ENCODE measurements at places on chromosomes 6 and 20.

DNA sequence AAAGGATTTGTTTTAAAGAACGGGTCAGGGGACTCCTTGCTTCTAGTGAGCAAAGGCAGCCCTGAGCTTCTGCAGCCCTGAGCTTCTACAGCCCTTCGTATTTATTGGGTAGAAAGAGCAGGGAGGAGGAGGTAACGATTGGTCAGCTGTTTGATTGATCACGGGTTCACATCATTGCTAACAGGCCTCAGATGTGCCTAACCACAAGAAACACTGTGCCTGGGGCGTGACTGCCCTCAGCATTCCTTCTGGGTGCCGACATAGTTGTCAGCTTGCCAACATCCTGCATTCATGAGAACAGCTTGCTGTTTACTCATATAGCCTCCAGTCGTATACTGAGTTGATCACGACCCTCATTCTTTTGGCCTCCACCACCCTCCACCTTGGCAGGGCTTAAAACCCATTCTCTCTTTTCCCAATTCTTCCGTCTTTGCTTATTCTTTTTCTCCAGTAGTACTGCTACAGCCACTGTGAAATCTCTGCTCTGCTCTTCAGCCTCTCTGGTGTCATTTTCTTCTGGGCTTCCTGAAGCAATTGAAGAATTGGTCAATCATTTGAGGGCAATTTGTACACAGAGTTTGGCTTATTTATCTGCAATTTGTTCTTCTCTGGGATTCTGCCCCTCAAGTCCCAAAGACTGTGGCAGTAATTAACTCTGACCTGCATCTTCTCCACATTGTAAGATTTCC is 25.4 kb upstream of the NOP56 start:
- peak; percentile 61 for DNase-seq

DNA sequence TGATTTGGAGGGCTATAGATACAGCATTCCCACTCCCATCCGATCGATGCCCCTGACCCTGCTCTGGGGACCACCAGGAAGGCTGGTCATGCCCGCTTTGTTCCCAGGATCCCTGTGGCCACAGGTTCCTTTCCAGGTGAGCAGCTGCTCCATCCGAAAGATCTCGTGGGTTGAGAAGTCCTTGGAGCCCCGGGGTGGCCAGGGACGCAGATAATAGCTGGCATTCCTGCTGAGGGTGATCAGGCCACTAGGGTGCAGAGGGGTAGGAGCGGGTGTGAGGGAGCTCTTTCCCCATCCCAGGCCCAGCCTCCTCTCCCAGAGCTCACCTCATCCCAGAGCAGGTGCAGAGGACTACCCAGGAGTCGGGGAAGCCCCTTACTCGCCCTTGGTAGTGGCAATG is 7.4 kb downstream of the ADAM33 start:
- no peak for DNase-seq

DNA sequence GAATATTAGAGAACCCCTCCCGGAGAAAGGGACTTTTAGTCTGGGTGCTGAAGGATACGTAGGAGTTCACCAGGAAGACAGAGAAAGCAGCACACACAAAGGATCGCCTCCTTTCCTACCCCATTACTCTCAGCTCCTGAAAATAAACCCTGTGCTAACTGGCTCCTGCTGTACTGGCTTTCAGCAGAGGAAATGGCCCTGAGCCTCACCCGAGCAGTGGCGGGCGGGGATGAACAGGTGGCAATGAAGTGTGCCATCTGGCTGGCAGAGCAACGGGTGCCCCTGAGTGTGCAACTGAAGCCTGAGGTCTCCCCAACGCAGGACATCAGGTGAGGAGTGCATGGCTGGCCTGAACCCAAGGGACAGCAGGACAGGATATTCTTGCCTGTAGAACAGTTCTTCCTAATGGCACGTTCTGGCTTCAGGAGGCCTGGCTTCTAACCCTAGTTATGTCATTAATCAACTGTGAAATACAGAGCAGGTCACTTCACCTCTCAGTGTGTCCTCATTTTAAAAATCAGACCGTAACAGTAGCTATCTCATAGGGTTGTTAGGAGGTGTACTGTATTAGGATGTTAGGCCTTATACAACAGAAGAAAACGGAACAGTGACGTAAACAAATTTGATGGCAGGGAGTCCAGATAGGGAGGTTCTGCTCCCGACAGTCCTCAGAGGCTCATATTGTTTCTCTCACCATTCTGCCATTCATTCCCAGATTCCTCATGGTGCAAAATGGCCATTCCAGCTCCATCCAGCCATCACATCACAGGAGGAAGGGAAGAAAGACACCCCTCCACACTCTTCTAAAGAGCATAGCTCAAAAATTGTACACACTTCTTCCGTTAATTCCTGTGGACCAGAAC is 1.8 kb downstream of the RBCK1 start:
- no peak for DNase-seq

DNA sequence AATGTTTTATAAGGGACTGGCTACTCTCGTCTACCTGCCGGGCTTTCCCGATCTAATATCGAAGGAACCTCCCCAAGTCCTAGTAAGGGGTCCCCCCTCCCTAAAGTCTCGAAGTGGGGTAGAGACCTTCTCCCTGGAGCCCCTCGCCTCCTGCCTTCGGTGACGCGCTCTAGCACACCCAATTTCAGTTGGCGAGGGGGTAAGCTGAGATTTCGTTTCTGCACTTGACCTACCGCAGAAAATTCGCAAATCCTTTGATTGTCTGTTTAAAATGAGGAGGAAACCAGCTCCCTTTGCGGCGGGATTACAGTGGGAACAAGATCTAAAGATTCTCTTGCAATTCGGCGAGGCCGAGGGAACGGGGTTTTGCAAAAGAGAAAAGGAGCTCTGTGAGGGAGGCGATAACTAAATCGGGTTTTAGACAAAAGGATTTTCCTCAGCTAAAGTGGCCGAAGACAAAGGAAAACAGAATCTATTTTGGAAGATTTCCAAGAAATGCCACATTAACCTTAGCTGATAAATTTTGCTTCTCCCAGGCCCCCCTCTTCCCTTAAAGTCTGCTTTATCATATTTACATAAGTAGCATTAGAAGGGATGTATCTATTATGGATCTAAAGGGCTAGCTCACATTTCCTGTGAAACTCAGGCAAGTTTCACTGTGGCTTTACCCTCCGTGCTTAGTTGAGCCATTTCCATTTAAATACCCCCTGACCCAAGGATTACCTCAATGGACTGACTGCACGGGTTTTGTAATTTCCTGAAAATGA is 8.4 kb downstream of the SIM1 start:
- DNase-seq, result no peak

All from epithelial cell of proximal tubule (primary cell).